WTC11 (cell line): ENCODE measurements at places on chromosomes 7 and 10.

- no peak for DNase-seq
Measured at GRCh38 chr7:16028103-16028502, 341.6 kb upstream of the MEOX2 start.

GRCh38 chr10:454860-455259 lies 234.6 kb downstream of the DIP2C start:
- no peak for DNase-seq

DNA sequence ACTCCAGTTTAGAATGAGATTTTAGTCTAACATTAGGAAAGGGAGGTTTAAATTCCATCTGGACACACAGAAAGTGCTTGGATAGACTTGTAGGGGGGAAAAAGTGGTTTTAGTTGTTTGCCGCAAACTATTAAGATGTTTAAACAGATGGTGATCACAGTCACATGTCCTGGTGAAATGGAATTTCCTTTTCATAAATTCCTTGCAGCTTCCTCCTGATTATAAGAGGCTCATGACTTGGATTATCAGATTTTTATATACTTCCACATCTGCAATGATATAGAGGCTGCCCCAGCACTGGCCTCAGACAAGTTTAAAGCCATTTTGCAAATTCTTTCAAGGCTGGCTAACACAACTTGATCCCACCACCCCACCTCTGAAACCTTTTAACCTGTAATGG lies 106.4 kb upstream of the ARMC3 start:
- DNase-seq: no peak

- DNase-seq: peak; percentile 44
Measured at GRCh38 chr7:32298408-32299132, 191.6 kb downstream of the LSM5 start.

GRCh38 chr10:8374334-8374733 lies 319.8 kb downstream of the GATA3 start:
- DNase-seq: no peak

- DNase-seq: no peak
Measured at GRCh38 chr7:106182904-106183303, 70.8 kb upstream of the SYPL1 start.

GRCh38 chr10:97729014-97729413 lies 7.9 kb upstream of the ZFYVE27 start:
- no peak for DNase-seq

GRCh38 chr7:74069086-74069541 lies 14.5 kb upstream of the LIMK1 start:
- DNase-seq: no peak

- no peak for DNase-seq
Measured at GRCh38 chr7:43674559-43675436, 54.5 kb downstream of the COA1 start.

DNA sequence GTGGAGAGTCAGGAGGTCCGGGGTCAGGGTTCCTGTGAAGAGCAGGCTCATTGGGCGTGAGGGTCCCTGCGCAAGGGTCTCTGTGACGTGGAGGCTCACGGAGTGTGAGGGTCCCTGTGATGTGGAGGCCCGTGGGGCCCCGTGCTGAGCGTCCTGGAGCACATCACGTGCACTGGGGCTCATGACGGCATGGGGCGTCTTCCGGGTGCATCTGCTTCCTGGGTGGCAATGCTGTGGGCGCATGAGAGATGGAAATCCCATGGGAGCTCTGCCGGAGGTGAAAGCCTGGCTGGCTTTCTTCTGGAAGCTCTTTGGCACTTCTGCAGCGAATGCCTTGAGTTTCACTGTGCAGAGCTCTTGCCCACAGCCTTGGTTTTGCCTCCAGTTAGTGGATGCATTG lies 71.4 kb downstream of the WDR37 start:
- DNase-seq: no peak

GRCh38 chr7:120233338-120233737 lies 39.6 kb upstream of the KCND2 start:
- DNase-seq: no peak

- no peak for DNase-seq
Measured at GRCh38 chr7:30567081-30567480, 27.6 kb upstream of the GARS1 start.

DNA sequence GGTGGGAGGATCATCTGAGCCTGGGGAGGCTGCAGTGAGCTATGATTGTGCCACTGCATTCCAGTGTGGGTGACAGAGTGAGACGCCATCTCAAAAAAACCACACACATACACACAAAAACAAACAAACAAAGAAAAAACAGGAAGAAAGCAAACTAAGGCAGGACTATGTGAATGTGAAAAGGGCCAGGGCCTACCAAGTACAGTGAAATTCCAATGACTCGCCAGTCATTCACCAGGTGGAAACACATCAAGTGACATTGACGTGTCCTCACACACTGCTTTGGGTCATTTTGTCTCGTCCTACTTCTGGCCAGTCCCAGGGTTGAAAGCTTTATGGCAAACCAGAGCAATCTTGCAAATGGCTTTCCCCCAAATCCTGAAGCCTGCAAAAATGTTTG lies 79.9 kb downstream of the HIP1 start:
- DNase-seq: no peak

GRCh38 chr10:130212746-130213145 lies 76.6 kb downstream of the GLRX3 start:
- no peak for DNase-seq

- DNase-seq: no peak
Measured at GRCh38 chr7:54632696-54633095, 90.5 kb downstream of the VSTM2A start.

- DNase-seq: no peak
Measured at GRCh38 chr10:122618461-122619165, 58.1 kb downstream of the DMBT1 start.

- DNase-seq: no peak
Measured at GRCh38 chr10:95655571-95656290, 780 bp downstream of the ALDH18A1 start.

DNA sequence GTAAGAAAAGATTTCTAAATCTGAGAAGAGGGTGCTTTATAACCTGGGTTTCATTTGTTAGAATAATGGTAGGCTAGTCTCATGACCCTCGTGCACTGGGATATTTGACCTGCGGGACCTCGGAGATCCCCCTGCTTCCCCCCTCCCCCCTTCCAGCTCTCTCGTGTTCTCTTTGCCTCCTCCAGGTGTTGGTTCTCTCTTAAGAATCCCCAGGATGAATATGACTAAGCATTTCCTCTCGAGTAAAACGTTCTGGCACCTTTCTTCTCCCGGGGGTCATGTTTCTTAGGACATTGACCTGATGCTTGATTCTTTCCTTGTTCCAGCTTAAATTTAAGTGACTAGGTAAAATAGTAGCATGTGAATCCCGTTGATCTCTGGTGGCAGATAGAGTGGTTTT lies 71.2 kb downstream of the SHH start:
- DNase-seq: no peak

DNA sequence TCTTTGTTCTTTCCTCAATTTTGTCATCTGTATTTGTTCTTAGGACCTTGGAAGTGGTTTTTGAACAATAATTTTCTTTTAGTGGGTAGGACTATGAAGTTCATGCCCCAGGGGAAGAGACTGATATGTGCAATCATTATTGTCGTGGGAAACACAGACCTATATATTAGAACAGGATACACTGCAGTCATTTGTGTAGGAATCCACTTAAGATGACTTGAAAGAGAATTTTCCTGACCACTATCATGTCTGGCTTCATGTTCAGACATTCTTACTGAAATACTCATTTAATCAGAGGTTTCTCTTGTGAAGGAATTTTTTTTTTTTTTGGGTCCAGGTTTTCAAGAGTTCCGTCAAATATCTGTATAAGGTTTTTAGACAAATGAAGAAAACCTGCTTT lies 163.6 kb downstream of the SUGCT start:
- no peak for DNase-seq

GRCh38 chr10:28179006-28179742 lies 123.7 kb downstream of the MPP7 start:
- DNase-seq: no peak

GRCh38 chr7:106534271-106534846 lies 126.6 kb downstream of the CCDC71L start:
- DNase-seq: no peak

- DNase-seq: no peak
Measured at GRCh38 chr10:89966211-89966610, 264.8 kb downstream of the KIF20B start.

DNA sequence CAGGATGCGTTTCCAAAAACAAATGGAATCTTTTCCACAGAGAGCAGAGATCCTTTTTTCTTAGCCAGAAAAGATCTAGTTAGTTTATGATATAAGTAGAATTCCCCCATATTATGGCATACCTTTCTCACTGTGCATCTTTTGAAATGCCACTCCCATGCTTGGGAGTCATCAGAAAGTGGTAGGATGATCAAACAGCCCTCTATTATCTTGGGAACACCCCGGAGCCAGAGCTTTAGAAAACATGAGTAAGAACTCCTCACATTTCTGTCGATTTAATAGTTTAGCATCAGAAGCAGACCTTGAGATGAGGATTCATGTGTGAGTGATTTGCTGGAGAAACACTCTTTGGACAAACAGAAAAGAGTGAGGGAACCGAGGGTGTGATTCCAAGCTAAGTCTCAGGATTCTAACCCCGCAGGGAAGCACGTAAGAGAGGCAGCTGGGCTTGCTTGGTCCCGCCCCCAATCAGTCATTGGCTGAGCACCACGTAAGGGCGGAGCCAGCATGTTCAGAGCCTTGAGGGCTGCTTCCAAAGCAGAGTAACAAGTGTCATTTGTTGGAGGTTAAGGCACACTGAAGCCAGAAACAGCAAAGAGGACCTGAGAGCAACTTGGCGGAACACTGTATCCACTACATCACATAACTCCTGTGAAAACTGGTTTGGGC lies 43.7 kb upstream of the NXPH1 start:
- peak; percentile 87 for DNase-seq

- peak; percentile 19 for DNase-seq
Measured at GRCh38 chr7:106979551-106980357, 64.8 kb upstream of the PRKAR2B start.

GRCh38 chr7:74542558-74543117 lies 88.9 kb downstream of the GTF2IRD1 start:
- DNase-seq: no peak

- peak; percentile 57 for DNase-seq
Measured at GRCh38 chr10:31133792-31134310, 102.2 kb upstream of the ZNF438 start.

GRCh38 chr10:26628395-26628794 lies 69.1 kb upstream of the PDSS1 start:
- DNase-seq: no peak

GRCh38 chr10:29658984-29659965 lies 24.5 kb upstream of the SVIL start:
- no peak for DNase-seq

- DNase-seq: no peak
Measured at GRCh38 chr10:80760914-80761371, 223.2 kb downstream of the SH2D4B start.

GRCh38 chr10:107984149-107984548 lies 819.6 kb upstream of the SORCS1 start:
- DNase-seq: no peak

- no peak for DNase-seq
Measured at GRCh38 chr7:36057323-36057722, 95.7 kb upstream of the EEPD1 start.

DNA sequence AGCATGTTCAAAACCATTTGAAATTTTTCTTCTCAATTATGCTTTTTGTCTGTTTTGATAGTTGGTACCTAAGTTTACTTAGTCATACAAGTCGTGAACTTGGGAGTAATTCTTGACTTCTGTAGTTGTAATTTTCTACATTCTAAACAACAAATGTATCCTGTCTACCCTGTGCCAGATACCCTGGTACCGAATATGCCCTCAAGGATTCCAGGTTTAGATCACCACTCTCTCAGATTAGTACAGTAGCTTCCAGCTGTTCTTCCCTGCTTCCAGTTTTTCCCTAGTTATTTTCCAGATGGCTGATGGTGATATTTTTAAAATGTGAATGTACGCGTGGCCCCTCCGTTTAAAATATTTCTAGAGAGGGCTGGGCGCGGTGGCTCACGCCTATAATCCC lies 6.5 kb downstream of the STAM start:
- DNase-seq: no peak

GRCh38 chr10:51685768-51686167 lies 13.6 kb downstream of the CSTF2T start:
- no peak for DNase-seq

- DNase-seq: no peak
Measured at GRCh38 chr10:59688921-59689351, 20.7 kb downstream of the SLC16A9 start.

- DNase-seq: no peak
Measured at GRCh38 chr7:110187877-110188554, 902.9 kb upstream of the LRRN3 start.

GRCh38 chr7:143487566-143487965 lies 9.9 kb downstream of the TAS2R41 start:
- no peak for DNase-seq

GRCh38 chr7:1298931-1299885 lies 66.5 kb downstream of the UNCX start:
- DNase-seq: no peak

- no peak for DNase-seq
Measured at GRCh38 chr10:62011558-62011957, 110.1 kb downstream of the ARID5B start.

- no peak for DNase-seq
Measured at GRCh38 chr10:96632974-96633710, 46.3 kb upstream of the TM9SF3 start.

DNA sequence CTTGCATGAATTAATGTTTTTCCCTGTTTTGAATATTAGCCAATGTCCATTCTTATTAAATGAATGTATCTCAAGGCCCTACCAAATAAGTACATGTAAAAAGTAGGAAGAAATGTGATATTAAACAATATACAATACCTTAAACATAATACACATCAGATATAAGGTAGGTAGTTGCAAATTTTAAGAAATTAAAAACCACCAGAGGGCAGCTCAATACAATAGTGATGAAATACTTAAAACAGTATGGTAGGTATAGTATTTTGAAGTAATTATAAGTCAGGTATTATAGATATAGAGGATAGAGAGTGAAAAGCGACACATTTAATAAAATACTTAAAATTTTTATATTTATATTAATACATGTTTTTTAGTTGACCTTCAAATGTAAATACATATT lies 43.6 kb upstream of the CDK14 start:
- no peak for DNase-seq

DNA sequence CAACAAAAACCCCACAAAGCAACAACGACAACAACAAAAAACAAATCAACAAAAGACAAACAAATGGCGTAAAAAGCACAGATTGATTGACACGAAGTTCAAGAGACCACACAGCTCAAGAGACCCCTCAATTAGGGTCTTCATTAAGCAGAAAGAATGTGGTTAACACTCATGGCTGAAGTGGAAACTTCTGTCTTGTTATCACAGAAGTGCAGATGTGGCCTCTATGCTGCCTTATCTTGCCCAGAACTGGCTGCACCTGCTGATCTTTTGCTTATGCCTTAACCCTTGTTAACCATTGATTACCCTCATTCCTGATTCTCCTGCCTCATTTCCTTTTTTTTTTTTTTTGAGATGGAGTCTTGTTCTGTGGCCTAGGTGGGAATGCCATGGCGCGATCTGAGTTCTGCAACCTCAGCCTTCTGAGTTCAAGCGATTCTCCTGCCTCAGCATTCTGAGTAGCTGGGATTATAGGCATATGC lies 3.5 kb upstream of the DAGLB start:
- DNase-seq: no peak
